ENCODE measurements at places on chromosomes 1 and 21.
A peak's percentile ranks its signal among the peaks of the same experiment; 100 is the strongest.

GRCh38 chr1:6976044-6976375 is 190.8 kb downstream of the CAMTA1 start:
- H3K4me1 ChIP-seq = no peaks in the 10 kb centered on the region
- H3K36me3 ChIP-seq = no peaks in the 10 kb centered on the region
- no peak overlapping the region for H3K4me3 ChIP-seq

- H3K4me1 ChIP-seq = peaks cover 21% of the 10 kb centered on the region
- H3K36me3 ChIP-seq = no peaks in the 10 kb centered on the region
- H3K4me3 ChIP-seq = peak within 1 kb of the TSS; percentile 39
- no peak within 1 kb of the TSS for H3K27ac ChIP-seq
Measured at GRCh38 chr1:67832737-67833601, at the start of gene GNG12. TSS of gene GNG12 (minus strand) at chr1:67833467. CDS start at chr1:67707686, 125,781 bp downstream.

DNA sequence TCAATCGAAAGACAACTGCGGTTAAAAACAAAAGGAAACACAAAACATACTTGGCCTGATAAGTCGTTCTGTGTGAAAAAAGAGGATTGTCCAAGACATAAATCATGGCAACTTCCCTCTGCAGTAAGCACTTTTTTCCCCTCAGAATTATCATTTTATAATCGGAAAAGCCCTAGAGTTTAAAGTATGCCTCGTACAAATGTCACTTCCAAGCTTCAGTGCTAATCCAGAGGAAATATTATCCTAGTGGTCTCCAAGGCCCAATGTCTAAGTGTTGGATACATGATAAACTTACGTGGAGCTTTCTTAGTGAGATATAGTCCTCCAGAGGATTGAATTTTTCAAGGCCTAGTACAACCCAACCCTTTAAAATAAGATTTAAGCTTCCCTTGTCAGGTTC is 11.2 kb upstream of the NTMT2 start:
- H3K4me1 ChIP-seq = no peaks in the 10 kb centered on the region
- no peak overlapping the region for H3K27ac ChIP-seq
- no peak for DNase-seq
- H3K27me3 ChIP-seq = no peaks in the 10 kb centered on the region

DNA sequence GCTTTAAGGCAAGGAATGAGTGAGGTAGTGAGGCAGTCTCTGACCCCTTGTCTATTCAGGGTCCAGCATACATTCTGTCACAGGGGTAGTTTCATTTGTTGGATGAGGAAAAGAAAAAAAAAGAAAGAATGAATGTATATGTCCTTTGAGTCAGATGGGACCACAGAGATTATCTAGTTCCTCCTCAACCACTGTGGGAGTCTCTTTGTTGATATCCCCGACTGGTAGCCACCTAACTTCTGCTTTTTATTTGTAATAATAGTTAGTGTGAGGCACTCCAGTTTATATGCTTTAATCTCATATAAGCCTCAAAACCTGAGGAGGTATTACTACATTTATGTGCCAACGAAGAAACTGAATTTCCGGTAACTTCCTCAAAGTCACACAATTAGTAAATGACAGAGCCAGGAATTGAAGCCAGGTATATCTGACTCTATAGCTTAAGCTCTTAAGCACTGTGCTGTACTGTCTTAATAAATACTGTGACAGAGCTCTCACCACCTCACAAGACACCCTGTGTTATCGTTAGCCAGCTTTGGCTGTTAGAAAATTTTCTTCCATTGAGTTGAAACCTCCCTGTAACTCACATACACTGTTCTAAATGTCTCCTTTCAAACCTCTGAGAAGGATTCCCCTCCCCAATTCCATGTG is 82.2 kb downstream of the MDM4 start:
- H3K4me1 ChIP-seq = no peaks in the 10 kb centered on the region
- no peak for DNase-seq
- H3K27me3 ChIP-seq = no peaks in the 10 kb centered on the region
- H3K36me3 ChIP-seq = no peaks in the 10 kb centered on the region
- H3K4me3 ChIP-seq = no peak overlapping the region

GRCh38 chr21:43192501-43193081 is 23.8 kb downstream of the CRYAA start:
- no peak for DNase-seq
- H3K27me3 ChIP-seq = no peaks in the 10 kb centered on the region
- H3K36me3 ChIP-seq = no peaks in the 10 kb centered on the region
- H3K4me1 ChIP-seq = no peaks in the 10 kb centered on the region

DNA sequence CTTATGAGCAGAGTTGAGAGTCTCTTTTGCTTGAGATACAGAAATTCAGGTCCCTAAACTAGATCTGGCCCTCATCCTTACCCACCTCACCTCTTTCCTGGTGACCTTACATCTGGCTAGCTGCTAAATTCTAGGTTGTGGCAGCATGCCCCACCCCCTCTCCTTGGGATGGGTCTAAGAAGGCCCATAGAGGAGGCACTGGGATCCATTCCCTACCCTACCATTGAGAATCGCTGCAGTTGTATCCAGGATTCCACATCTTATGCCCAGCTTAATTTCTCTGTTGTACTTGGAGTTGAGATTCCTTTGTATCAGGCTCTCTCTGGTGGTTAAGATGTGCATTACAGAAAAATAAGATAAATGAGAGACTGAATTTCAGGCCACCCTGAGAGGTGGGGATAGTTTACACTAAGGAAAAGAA is 9.5 kb upstream of the TMEM39B start:
- peaks cover 29% of the 10 kb centered on the region for H3K36me3 ChIP-seq
- H3K27me3 ChIP-seq = no peaks in the 10 kb centered on the region
- no peak for DNase-seq

- no peaks in the 10 kb centered on the region for H3K27me3 ChIP-seq
- H3K4me3 ChIP-seq = no peak overlapping the region
- H3K36me3 ChIP-seq = no peaks in the 10 kb centered on the region
- DNase-seq = no peak
- H3K4me1 ChIP-seq = peaks cover 39% of the 10 kb centered on the region
- no peak overlapping the region for H3K27ac ChIP-seq
Measured at GRCh38 chr1:234760303-234760723, 150.3 kb upstream of the IRF2BP2 start.

- H3K27me3 ChIP-seq = no peaks in the 10 kb centered on the region
- no peaks in the 10 kb centered on the region for H3K36me3 ChIP-seq
- no peaks in the 10 kb centered on the region for H3K4me1 ChIP-seq
- H3K4me3 ChIP-seq = no peak overlapping the region
Measured at GRCh38 chr1:9038881-9039760, 12.9 kb upstream of the SLC2A7 start.

Data from CD4-positive, alpha-beta memory T cell (primary cell).